Naive thymus-derived CD4-positive, alpha-beta T cell (primary cell): ENCODE measurements at places on chromosomes 1 and 21. TPM values are rescaled to one million over a fixed set of nuclear protein-coding genes. Genes with fewer than 3 reads are reported as not detected.

GRCh38 chr1:59761443-59761842 is 53.3 kb upstream of the HOOK1 start:
- DNase-seq, result no peak

GRCh38 chr1:199808110-199808870 is 219.2 kb upstream of the NR5A2 start:
- no peak for DNase-seq

DNA sequence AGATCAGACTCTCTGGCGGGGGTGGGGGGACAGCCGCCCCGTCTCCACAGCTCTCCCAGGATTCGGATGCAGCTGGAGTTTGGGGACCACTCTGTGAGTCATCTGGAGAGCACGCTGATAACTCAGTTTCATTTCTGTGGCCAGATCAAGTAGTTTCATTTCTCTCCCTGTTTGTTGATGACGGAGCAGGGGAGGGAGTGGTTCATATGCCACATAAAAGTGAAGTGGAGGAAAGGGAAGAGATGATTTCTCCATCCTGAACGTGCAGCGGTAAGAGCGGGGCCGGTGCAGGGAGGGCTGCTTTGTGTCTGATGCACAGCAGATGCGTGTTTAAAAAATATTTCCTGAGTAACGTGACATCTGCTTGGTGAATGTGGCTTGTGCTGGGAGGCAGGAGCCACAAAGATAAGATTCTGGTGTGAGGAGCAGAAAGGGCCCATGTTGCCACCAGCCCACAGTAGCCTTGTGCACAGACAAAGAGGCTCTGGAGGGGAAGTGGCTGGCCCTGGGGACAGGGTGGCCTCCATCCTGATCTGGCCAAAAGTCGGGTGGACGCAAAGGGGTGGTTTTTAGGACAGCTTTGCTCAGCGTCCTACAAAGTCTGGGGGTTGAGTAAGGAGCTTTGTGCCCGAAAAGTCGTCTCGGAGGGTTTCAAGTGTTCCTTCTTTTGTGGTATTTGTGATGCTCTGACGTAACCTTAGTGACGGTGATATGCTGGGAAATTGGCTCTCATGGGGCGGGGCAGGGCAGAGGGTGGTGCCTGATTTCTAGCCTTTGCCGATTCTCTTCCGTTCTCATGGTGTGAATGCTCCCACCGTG is at the start of gene MX2:
MX2 (plus strand) TSS at position 242 of the 819 bp plus-strand sequence. CDS start 14,880 bp downstream, outside the sequence.
- peak; percentile 96 for DNase-seq

DNA sequence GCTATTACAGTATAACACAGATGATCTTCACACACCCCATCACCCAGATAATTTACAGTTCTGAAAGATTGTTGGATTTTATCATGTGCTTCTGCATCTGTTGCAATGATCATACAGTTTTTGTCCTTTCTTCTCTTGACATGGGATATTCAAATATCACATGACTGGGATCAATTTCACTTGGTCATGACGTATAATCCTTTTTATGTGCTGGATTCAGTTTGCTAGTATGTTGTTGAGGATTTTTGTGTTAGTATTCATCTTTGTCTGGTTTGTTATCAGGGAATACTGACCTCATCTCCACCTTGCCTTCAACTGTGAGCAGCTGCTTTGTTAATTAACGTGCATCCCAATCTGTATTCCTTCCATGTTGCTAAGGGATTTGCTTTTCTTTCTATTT is 44.7 kb upstream of the DISC1 start:
- DNase-seq, result no peak

GRCh38 chr1:22114083-22115012 is 28.5 kb downstream of the WNT4 start:
- DNase-seq, result no peak

Gene BRDT
- total RNA-seq, result not detected in 2 replicates

DNA sequence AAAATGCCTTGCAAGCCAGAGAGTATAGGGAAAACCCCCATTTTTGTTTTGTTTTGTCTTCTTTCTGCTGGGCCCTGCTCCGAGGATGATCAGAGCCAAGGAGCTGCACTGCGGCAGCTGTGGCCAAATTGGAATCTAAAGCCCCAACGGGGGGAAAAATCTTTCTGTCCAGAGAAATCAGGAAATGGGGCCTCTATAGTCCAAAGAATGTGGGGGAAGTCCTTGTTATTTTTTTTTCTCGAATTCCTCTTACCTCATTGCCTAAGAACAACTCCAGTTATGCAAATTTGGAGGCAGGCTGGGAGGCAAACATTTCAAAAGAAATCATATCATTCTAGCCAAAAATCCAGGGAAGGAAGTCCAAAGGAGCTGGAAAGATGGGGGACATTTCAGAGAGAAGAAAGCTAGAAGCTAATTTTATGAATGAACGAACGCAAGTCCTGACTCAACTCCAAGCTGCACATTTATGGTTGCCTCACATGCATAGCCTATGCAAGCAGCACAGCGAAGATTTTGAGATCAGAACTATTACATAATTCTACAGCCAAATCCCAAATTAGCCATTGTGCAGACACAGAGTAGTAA is 263.2 kb downstream of the KCTD3 start:
- no peak for DNase-seq

Gene LIPI
- total RNA-seq, result not detected

Gene AKNAD1
- not detected for total RNA-seq

DNA sequence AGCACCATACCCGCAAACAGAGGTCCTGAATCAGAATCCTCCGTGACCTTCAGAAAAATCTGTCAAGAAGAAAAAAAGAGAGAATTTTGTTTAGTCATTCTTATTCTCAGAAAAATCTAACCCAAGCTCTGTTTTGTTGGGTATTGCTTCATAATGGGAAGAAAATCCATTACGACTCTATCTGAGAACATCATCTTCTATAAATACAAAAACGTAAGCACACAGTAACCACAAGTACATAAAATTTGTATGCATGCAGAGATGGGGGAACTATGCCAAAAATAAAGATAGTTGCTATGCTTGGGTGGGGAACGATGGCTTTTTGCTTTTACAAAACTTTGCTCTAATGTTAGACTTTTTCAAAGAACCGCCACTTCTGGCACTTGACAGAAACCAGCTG is 84.2 kb downstream of the ABCA4 start:
- DNase-seq, result no peak

- no peak for DNase-seq
These were observed 98.7 kb upstream of the PRMT6 start for GRCh38 chr1:106957795-106958194.
